ENCODE measurements at places on chromosomes 1 and 21. TPM values are rescaled to one million over a fixed set of nuclear protein-coding genes. Genes with fewer than 3 reads are reported as not detected.

SLC30A10 gene
- 0.05 TPM for total RNA-seq

NBPF4 gene
- total RNA-seq, result 0.07 TPM

ZNF326 gene
- 16.4 TPM for total RNA-seq

MFSD2A gene
- 9.9 TPM for total RNA-seq

SYT14 gene
- total RNA-seq, result 0.06 TPM

PERM1 gene
- total RNA-seq, result 0.14 TPM

DMBX1 gene
- 0.87 TPM for total RNA-seq

MATN1 gene
- 0.08 TPM for total RNA-seq

EPHX1 gene
- total RNA-seq, result 203 TPM

Data from A549 treated with dexamethasone at 1 μM for 4 hours (cell line).